ENCODE measurements at places on chromosomes 7 and 10.

GRCh38 chr10:108348215-108348614, 1183.7 kb upstream of the SORCS1 start:
- H3K4me1 ChIP-seq = no peaks in the 10 kb centered on the region
- DNase-seq = no peak
- H3K36me3 ChIP-seq = no peaks in the 10 kb centered on the region
- no peaks in the 10 kb centered on the region for H3K27me3 ChIP-seq
- H3K27ac ChIP-seq = no peak overlapping the region

GRCh38 chr7:101156277-101156676, 2.0 kb downstream of the AP1S1 start:
- no peak overlapping the region for H3K27ac ChIP-seq
- H3K4me1 ChIP-seq = no peaks in the 10 kb centered on the region
- no peak for DNase-seq

DNA sequence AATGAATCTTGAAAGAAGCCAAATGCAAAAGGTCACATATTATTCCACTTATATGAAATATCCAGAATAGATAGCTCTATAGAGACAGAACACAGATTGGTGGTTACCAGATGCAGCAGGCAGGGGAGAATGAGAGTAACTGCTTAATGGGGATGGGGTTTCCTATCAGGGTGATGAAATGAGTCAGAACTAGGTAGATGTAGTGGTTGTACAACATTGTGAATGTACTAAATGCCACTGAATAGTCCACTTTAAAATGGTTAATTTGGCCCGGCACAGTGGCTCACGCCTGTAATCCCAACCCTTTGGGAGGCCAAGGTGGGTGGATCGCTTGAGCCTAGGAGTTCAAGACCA, 9.4 kb upstream of the SLC25A28 start:
- H3K4me3 ChIP-seq = no peak overlapping the region
- no peaks in the 10 kb centered on the region for H3K36me3 ChIP-seq
- H3K27ac ChIP-seq = no peak overlapping the region

GRCh38 chr7:112331492-112331891, 118.8 kb upstream of the IFRD1 start:
- H3K27me3 ChIP-seq = no peaks in the 10 kb centered on the region
- no peak overlapping the region for H3K27ac ChIP-seq
- no peak overlapping the region for H3K4me3 ChIP-seq
- peaks cover 5% of the 10 kb centered on the region for H3K36me3 ChIP-seq

GRCh38 chr10:31774299-31774900, 154.2 kb downstream of the ARHGAP12 start:
- H3K4me1 ChIP-seq = no peaks in the 10 kb centered on the region
- H3K27me3 ChIP-seq = no peaks in the 10 kb centered on the region
- DNase-seq = no peak
- H3K36me3 ChIP-seq = no peaks in the 10 kb centered on the region
